ENCODE measurements at places on chromosomes 5 and 9.

DNA sequence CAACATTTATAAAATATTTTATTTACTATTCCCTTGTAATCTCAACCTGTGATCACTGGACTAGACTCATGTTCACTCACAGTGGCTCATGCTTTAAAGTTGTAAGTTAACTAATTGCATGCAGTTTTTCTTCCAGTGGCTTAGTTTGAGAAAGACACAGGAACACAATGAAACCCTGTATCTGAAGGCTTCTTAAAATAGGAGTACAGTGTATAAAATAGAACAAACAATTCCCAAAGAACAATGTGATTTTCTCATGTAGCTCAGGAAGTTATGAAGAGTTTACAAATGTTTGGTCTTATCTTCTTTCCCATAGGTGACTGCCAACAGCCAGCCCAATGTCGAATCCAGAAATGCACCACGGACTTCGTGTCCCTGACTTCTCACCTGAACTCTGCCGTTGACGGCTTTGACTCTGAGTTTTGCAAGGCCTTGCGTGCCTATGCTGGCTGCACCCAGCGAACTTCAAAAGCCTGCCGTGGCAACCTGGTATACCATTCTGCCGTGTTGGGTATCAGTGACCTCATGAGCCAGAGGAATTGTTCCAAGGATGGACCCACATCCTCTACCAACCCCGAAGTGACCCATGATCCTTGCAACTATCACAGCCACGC lies 5.9 kb downstream of the RGMB start:
- no peak for DNase-seq

GRCh38 chr5:160198841-160199409 lies 30.4 kb upstream of the FABP6 start:
- no peak for DNase-seq

DNA sequence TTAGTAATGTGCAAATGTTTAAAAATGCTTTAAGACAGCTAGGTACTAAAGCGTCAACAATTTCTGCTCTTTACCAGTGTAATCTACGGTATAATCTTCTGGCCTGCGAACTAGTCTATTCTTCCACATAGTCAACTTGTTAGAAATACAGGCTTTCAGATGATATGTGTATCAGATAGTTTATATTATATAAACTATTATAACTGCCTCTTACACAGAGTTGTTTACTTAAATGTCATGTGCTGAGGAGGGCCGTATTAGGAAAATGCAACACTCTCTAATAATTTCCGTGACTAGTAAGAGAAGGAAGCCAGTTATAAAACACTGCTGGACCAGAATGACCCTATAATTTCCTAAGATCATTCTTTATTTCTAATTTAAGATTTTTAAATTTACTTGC lies 63.6 kb downstream of the WDR41 start:
- DNase-seq: no peak

DNA sequence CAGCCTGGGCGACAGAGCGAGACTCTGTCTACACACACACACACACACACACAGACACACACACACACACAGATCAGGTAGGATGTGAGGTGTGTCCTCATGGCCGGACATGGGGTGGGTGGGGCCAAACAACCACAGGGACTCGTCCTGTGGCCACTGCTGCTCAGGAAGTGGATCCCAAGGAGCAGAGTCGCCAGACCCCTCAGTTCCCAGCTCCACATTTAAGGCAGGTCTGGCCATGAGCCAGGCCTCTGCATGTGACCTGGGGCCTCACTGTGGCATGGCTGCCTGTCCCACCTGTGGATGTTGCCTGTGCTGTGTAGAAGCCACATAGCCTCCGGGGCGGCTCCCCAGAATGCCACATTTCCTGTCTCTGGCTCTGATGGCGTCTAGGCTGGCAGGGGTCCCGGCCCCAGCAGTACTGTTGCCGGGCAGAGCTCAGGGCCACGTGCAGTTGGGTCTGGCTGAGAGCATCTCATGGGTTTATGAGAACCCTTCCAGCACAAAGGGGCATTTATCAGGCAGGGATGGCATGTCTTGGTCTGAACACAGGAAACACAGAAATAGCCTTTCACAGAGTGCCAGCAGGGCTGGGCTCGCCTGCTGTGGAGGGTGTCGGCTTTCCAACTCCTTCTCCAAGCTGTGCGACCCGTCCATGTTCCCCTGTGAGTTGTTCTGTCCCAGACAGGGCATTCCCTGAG lies 9.9 kb upstream of the NINJ1 start:
- DNase-seq: no peak

DNA sequence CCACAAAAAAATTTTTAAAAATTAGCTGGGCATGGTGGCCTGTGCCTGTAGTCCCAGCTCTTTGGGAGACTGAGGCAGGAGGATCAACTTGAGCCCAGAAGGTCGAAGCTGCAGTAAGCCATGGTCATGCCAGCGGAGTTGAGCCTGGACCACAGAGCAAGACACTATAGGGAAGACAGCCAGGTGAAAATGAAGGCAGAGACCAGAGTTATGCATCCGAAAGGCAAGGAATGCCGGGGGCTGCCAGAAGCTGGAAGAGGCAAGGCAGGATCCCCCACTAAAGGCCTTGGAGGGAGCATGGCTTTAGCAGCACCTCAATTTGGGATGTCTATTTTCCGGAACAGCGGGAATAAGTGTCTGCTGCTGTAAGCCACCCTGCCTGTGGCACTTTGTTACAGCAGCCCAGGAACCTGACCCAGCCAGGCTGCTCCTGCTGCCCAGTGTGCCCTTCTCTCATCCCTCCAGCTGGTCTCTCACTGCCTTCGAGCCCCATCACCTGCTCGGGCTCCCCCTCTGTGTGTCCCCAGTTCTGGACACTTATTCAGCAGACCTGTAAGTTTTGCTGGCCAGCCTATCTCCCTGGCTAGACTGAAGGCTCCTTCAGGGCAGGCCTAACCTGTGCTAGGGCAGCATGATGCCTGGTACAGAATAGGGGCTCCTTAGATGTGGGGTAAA lies 16.8 kb upstream of the JADE2 start:
- DNase-seq: no peak

GRCh38 chr9:112731971-112732370 lies 14.1 kb upstream of the INIP start:
- no peak for DNase-seq

DNA sequence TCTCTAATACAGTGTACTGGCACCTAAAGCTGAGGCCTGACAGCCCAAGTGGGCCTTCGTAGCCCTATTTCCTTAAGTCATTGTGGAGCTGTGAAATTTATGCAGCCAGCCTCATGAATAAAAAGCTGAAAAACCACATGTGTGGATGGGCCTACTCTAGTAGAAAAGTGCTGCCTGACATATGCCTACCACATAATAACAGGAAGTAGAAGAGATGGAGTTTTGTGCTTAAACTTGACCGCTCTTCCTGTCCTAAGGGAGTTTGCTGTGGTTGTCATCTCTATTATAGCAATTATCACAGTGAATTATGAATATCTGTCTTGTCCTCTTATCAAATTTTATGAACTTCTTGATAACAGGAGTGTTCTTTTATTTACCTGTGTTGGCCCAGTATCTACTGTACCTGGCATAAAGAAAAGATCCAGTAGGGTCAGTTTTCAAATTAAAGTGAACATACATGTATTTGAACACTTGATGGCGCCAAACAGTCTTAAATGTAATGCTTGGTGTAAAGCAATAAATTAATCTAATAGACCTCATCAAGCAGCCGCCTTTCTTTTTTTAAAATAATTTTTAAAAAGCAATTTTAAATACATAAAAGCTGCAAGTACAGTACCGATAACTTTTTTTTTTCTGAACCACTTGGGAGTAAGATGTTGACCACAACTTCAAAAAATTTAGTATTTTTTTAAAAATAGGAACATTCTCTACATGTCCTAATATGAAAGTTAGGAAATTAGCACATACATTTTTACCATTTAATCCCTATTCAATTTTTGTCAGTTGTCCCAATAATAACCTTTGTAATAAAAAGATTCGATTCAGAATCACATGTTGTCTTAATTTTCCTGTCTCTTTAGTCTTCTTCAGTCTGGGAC lies 51.0 kb downstream of the FKTN start:
- DNase-seq: peak; percentile 20

GRCh38 chr9:33133186-33133585 lies 34.0 kb downstream of the B4GALT1 start:
- no peak for DNase-seq

DNA sequence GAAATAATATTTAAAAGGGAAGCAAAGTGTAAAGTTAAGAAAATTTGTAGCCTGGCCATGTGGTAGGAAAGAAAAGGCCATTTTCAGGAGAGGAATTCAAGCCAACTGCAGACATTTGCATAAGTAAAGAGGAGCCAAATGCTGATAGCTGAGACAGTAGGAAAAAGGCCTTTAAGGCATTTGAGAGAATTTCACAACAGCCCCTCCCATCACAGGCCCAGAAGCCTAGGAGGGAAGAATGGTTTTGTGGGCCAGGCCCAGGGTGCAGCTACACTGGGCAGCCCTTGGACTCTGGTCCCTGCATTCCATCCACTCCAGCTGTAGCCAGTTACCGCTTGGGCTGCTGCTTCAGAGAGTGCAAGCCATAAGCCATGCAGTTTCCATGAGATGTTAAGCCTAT lies 1556.8 kb downstream of the EFNA5 start:
- no peak for DNase-seq

GRCh38 chr5:61332851-61333320 lies 828 bp downstream of the ZSWIM6 start:
- peak; percentile 37 for DNase-seq

DNA sequence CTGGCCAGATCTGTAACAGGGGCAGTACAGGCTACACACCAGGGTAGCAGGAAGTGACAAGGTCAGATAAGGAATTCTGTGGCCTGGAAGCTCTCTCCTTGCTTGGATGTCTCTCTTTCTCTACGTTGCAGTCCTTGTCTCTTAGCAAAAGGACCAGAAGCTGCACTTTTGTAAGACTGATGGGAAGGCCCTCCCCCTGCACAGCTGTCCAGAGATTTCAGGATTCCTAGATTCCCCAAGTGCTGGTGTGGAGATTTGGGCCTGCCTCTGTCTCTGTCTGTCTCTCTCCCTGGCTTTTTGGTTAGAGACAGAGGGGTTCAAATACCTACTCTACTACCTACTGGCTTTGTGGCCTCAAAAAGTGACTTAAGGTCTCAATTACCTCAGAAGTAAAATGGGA lies 10.0 kb upstream of the CNTFR start:
- DNase-seq: no peak

DNA sequence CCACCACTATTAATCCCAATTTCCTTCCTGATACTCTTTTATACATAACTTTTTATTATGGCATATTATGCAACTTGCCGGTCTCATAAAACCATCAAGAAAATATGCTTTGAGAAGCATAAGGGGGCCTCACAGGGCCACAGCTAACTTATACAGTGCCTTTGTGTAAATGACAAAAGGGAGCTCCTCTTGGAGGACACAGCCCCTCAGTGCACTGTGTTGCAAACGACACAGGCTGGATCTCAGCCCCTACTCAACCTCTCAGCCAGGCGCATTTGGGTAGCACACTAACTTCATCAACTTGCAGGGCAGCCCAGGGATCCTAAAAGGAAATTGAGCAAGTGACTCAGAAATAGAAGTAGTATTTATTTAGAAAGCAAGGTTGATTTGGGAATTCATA lies 35.4 kb downstream of the RIGI start:
- no peak for DNase-seq

DNA sequence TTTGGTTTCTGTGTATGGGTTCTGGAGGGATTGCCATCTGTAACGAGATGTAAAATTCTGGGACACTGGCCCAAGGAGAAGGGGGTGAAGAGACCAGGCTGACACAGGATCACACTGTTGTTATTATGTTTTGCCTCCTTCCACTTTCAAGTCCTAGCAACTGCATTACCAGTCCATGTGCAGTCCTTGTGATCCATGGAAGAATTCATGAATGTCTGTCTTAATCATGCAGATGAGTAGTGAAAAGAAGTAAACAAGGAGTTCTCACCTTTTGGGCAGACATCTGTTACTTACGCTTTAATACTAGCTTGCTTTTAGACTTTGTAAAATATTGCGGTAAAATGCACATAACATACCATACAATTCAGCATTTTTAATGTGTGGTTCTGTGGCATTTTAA lies 18.3 kb downstream of the MEGF10 start:
- DNase-seq: no peak

DNA sequence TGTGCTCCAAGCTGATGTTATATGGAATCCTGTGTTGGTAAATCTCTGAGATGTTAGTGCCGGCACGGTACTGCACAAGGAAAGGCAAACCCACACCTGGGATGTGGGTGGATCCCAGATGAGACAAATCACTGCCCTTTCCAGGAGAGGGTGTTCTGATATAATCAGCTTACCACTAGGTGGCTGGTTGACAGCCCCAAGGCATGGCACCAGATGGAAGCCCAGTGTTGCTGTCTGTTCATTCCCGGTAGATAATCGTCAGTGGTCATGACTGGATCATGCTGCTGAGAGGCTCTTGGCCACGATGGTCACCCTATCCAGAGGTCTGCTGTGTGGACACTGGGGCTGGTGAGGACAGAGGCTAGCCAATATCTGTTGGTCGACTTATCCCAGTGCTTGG lies 184.0 kb downstream of the CACNA1B start:
- no peak for DNase-seq

DNA sequence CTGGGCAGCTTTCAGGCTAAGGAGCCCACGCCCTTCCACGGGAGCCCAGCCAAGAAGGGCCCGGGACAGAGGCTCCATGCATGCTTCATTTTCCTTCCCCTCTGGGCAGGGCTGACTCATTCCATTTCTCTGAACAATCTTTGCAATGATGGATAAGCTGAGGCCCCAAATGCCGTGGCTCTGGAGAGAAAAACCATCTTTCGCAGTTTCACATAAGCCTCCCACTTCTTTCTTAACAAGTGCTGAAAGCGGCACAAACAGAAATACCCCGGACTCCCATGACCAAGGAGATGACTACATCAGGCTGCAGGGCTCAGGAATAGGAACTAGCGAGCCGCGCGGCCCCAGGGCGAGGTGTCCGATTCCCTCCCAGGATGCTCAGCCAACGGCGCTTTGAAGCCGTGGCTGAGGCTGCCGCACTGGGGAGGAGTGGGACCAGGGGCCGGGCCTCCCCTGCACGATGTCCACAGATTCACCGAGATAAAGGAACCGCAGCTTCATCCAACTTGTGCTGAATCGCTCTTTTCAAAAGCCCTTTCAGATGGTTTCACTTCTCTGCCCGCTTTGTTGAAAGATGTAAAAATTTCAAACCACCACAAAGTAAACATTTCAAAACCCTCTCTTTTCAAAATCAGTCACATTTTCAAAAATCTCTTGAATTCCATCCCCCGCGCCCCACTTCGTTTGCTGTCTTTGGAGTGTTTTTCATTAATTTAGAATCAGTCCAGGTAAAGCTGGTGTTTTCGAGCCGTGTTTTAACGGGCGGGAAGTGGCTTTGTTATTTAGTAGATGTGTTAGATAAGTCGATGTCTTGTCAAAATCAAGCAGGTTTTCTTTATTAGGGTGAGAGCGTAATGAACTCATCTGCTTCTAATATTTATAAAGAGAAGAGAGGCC lies 96.5 kb upstream of the LMX1B start:
- peak; percentile 93 for DNase-seq

- no peak for DNase-seq
Observed at GRCh38 chr5:133664422-133664821, 52.1 kb upstream of the FSTL4 start.

DNA sequence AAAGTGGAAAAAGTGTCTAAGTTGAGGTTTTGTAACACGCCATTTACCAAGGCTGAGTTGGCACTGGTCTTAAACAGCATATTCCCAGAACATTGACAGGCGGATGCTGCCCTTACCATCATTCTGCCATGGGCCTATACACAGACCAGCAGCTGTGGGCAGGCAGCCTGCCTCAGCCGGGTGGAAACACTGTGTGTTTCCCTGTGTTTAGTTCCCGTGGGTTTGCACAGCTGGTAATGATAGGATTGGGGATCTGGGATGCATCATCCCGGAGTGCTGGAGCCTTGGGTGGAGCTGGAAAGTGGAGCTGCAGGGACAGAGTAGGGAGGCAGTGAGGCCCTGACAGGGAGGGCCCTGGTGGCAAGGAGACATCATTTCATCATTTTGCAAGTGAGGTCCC lies 5.5 kb upstream of the FGD3 start:
- DNase-seq: no peak

- DNase-seq: no peak
Observed at GRCh38 chr5:118211606-118212005, 776.7 kb downstream of the DTWD2 start.
